CD4-positive, alpha-beta T cell (primary cell): ENCODE measurements at places on chromosomes 6 and 20.
A peak's percentile ranks its signal among the peaks of the same experiment; 100 is the strongest.

DNA sequence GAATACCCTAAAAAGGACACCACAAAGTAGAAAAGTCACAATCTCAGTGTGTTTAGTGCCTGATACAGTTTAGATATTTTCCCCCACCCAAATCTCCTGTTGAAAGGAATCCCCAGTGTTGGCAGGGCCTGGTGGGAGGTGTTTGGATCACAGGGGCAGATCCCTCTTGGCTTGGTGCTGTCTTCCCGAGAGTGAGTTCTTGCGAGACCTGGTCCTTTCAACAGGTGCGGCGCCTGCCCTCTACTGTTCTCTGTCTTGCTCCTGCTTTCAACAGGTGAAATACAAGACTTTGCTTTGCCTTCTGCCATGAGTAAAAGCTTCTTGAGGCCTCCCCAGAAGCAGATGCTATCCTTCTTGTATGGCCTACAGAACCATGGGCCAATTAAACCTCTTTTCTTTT lies 534.3 kb upstream of the NRSN1 start:
- DNase-seq: no peak

DNA sequence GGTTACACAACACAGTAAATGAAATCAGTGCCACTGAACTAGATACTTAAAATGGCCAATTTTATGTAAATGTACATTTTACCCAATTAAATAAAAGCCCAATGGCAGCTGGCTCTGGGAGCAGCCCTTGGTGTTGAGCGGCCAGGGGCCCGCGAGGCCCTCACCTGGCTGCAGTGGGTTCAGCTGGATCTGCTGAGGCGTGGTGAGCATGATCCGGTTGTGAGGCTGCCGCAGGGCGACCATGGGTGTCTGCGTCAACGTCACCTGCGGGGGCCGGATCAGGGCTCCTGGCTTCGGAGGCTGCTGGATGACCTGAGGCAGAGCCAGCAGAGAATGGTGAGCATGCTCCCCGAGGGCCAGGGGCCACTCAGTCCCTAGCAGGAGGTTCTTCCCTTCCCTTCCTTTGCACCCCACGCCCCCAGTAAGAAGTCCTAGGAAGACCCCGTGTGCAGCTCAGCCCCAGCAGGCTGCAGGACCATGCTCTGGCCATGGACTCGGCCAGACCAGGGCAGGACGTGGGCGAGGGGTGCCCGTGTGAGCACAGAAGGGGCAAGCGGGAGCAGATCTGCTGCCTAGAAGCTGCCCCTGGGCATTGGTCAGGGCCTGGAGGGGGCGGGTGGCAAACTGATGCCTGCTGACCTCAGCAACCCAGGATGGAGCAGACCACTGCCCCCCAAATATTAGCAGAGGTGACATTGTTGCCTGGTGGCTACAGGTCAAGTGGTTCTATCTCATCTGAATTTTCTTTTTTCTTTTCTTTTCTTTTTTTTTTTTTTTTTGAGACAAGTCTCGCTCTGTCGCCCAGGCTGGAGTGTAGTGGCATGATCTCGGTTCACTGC lies 61.9 kb downstream of the TAF4 start:
- no peak for DNase-seq

DNA sequence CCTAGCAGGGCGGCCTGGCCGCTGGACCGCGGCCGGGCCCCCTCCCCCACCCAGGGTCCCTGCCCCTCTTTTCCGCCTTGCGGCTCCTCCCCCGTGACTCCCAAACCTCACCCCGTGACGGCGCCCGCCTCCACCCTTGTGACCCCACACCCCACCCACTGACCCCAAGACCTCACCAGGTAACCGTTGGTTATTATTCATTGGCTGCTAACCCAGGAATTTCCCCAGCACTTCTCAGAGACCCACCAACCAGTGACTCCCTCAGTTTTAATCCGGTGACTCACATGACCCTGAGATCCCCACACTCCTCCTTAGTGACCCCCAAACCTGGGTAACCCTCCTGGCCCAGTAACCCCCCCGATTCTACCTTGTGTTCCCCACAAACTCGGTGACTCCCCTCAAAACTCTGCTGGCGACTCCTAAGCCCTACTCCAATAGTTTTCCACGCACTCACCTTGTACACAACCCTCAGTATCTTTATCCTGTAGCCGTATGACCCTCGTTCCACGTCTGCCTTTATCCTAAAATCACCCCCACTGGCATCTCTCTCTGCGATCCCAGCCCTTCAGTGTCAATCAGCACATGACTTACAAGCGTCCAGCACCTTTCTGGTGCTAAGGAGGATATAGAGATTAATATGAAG lies 534 bp downstream of the ZNF76 start:
- DNase-seq: peak; percentile 71

DNA sequence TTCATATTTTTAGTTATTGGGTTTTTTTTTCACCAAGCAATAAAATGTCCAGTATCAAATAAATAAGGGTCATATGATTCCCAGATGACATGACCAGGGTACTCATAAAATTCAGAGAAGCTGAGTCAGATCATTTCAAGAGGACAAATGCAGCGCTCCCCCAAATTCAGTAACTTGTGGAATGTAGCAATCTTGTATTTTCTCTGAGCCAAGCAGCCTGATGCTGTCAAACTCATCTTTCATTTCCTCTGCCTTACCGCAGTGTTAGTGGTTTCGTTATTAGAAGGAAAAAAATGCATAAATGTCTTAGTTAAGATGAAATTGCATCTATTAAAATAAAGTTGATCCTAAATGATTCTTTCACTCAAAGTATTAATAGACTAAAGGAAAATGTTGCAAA lies 57.8 kb upstream of the EDN1 start:
- DNase-seq: peak; percentile 47

- no peak for DNase-seq
Measured at GRCh38 chr6:157695301-157696040, 127.6 kb upstream of the SNX9 start.

- no peak for DNase-seq
Measured at GRCh38 chr6:49453221-49453620, 9.8 kb downstream of the MMUT start.

- peak; percentile 48 for DNase-seq
Measured at GRCh38 chr6:17591287-17591686, 8.8 kb upstream of the FAM8A1 start.

DNA sequence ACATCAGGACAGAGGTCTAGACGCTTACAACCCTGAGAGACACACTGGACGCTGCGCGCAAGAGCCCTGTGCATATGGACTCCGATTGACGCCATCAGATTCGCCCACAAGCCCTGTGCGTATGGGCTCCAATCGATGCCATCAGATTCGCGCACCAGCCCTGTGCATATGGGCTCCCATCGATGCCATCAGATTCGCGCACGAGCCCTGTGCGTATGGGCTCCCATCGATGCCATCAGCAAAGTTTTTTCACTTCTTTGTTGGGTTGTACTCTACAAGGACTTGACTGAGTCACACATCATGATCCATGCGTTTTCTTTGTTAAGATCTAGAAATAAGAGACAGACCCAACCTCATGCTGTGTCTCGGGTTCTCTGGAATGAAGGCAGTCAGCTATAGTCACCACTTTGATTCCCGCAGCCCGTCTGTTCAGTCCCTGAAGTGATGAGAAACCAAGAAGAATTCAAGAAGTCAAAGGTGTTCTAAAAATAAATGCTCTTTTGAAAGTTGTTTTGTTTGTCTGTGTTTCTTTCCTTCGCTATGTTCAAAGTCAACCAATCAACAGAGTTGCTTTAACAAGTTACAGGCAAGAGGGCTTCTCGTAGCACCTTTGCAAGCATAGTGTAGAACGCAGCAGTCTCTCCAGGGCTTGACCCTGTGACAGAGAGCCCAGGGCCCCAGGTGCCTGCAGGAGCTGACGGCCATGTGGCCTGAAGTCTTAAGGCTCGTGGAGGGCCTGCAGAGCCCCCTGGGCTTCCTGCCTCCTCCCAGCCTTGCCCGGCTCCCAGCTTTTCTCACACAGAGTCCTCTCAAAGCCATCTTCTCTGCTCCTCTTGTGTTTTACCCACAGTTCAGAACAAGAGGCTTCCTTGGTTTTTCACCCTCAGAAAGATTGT lies 7.9 kb downstream of the RPS6KA2 start:
- no peak for DNase-seq

- no peak for DNase-seq
Measured at GRCh38 chr20:7650086-7650879, 290.0 kb downstream of the HAO1 start.

GRCh38 chr6:25831532-25832306 lies at the start of gene SLC17A1:
SLC17A1 (minus strand) TSS chr6:25832052; CDS start chr6:25830557, 1,495 bp downstream.
- no peak for DNase-seq

GRCh38 chr20:63320616-63321147 lies 27.7 kb downstream of the COL20A1 start:
- no peak for DNase-seq

- DNase-seq: no peak
Measured at GRCh38 chr6:16057446-16057845, 71.4 kb upstream of the MYLIP start.

DNA sequence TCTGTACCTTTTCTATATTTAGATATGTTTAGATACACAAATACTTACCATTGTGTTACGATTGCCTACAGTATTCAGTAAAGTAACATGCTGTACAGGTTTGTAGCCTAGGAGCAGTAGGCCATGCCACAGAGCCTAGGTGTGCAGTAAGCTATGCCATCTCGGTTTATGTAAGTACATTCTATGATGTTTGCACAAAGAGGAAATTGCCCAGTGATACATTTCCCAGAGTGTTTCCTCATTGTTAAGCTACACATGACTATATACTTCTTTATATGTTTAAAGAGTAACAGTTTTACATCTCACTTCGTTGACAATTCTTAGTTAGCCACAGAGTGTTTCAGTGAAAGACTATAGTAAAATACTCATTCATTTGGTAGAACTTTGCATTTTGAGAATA lies 51.5 kb downstream of the SLC35F1 start:
- no peak for DNase-seq

DNA sequence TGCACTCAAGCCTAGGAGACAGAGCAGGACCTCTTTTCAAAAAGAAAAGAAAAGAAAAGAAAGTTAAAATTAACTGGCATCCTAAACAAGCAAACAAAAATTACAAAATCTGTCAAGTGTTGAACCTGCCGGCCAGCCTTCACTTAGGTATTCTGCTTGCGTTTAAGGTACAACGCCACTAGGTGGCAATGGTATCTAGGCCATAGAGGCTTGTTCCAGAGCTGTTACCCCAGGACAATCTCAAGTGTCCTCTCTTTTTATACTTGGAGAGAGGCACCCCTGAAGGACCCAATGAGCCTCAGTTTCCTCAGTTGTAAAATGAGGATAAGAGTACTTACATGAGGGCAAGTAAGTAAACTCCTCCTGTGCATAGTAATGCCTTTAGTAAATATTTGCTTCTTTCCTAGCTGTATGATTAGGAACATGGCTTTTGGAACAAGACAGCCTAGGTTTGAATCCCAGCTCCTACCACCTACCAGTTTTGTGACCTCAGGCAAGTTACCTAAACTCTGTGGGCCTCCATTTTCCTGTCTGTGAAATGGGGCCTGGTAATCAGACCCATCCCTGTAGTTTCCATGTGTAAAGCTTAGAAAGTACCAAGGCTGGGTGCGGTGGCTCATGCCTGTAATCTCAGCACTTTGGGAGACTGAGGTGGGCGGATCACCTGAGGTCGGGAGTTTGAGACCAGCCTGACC lies 5.8 kb upstream of the PACSIN1 start:
- DNase-seq: peak; percentile 68

DNA sequence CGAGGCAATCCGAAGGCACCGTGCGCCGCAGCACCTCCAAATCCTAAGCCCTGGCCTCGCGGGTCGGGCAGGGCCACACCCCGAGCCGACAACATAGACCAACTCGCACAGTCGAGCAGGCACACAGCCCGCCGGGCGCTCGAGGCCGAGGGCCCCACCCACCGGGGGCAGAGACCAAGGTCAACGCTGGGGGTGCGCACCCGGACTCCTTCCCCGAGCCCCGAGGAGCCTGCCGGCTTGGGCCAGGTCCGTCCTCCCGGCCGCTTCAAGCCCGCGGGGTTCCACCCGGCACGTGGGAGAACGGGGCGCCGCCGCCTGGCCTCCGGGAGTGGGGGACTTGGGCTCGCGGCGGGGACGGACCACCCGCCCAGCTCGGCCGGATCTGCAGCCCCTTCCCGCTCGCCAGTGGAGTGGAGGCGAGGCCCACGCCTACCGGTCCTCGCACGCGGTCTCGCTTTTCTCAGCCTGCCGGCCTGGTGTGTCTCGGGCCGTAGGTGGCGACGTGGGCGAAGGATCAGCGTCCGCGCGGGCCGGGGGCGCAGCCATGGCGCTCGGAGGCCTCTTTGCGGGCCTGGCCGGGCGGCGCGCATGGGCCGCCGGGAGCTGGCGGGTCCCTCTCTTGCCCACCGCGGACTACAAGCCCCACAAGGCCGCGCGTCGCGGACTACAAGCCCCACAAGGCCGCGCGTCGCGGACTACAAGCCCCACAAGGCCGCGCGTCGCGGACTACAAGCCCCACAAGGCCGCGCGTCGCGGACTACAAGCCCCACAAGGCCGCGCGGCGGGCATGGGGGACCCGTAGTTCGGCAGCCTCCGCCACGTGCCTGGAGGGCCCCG lies at the start of gene UCKL1:
TSS of gene UCKL1 (minus strand) at position 590 of the 837 bp plus-strand sequence. CDS start at position 546, 44 bp downstream.
- peak; percentile 88 for DNase-seq

DNA sequence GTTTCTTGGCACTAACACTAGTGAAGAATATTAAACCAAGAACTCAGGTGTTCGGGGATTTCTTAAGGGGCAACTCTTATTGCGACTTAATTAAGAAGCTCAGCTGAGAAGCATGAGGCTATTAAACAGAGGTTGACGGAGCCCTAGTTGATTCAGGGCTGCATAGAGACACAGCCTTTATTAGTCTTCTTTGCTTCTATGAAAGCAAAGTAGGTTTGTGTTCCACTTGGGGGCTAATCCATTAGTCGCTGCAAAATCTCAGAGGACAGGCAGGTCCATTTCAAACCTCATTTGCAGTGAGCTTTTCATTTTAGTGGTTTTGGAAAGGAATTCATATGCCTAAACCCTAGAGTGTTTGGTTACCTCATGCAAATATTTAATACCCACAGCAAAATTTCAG lies 506.6 kb upstream of the SULF2 start:
- no peak for DNase-seq

DNA sequence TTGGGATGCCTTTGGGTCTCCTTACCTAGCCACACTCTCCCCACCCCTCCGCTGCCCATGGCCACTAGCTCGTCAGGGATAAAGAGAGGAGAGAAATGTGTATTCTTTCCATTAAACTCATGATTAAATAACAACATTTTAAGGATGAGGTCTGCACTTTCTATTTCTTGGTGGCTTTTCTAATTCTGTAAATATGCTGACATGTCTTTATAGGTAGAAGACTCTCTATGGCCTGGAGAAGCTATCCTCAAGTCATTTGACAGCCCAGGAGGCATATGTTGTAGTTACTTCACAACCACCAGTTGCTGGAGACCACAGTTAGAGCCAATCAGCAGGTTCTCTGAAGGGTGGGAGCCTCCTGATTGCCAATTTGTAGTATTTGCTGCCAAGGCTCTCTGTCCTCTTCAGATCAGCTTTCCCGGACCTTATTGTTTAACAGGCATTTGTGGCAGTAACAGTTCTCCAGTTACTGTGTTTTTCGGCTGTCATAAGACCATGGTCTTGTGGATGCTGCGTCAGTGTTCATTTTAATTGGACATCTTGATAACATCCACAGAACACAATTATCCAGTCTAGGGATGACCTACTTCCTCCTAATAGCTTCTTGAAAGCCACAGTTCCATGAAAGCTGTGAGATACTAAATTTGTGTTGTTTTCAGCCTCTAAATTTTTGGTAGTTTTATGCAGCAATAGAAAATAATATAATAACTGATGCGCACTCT lies 205.0 kb upstream of the KCNQ5 start:
- no peak for DNase-seq
